ENCODE measurements at places on chromosomes 7 and 10.
A peak's percentile ranks its signal among the peaks of the same experiment; 100 is the strongest.

DNA sequence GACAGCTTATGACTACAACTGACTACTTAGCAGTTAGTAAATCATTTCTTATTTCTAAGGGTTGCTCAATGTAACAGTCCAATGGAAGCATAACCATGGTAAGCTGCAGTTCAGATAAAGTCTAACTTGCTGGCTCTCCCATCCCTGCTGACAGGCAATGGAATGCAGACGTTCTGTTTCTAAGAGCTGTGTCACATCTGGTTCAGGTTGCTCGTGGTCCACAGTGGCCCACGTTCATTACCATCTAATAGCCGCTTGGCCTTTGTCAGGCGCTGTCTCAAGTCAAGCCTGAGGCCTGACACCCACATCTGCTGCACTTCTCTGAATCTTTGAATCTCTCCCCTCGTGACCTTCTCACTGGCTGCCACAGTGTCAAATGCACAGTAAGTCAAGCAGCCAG lies 240.8 kb downstream of the FGFR2 start:
- no peak for DNase-seq

DNA sequence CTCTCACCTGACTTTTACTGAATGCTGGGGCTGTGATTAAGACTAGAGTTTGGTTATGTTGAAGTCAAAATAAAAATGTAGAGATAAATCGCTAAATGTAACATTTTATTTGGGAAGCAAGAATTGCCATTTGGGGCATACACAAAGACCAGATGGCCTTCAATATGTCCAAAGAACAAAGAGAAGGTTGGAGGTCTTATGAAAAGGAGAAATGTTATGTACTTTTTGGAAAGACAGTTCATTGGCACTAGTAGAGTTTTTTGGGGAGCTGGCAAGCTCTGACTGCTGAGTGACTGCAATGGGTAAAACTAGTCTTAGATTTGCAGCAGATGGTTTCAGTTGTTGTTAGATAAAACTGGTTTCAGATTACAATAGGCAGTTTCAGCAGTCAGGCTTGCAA lies 35.6 kb upstream of the GALNT17 start:
- DNase-seq: no peak

DNA sequence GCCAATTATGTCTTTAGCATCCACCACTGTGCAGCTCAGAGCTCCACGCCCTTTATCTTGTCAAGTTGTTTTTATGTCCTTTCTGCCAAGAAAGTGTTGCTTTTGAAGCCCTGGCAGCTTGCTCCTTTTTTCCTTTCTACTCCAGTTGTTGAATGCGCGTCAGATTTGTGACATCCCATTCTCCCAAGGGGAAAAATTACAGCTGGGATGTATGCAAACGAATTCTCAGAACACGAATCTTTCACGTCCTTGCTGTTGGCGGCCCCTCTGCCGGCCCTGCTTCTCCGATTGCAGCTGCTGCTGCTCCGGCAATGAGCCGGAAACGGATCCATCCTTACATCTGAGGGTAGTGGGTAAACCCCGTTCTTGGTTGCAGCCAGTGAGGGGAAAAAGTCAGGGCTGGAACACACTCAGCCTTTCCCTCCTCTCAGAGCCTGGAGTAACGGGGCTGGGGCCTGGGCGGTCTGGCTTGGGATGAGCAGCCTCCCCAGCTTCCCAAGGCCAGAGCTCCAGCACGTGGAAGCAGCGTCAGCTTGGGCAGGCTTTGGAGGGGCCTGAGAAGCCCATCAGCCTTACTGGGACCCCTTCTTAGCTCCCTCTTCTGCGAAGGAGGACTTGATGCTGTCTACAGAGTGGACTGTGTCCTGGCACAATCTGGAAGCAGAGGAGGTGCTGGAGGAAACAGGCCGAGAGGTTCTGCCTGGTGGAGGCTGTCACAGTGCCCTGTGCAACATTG lies 79.0 kb upstream of the CHST15 start:
- no peak for DNase-seq

GRCh38 chr7:107816011-107816566 lies 13.1 kb upstream of the SLC26A3 start:
- DNase-seq: no peak

- peak; percentile 40 for DNase-seq
Observed at GRCh38 chr10:103244666-103245271, 918 bp upstream of the RPEL1 start.

GRCh38 chr7:44274623-44274975 lies 50.8 kb downstream of the CAMK2B start:
- no peak for DNase-seq
